Suprapubic skin (tissue), 4 donors: ENCODE measurements at places on chromosomes 6 and 20. TPM values are rescaled to one million over a fixed set of nuclear protein-coding genes. Genes with fewer than 3 reads are reported as not detected.

DNA sequence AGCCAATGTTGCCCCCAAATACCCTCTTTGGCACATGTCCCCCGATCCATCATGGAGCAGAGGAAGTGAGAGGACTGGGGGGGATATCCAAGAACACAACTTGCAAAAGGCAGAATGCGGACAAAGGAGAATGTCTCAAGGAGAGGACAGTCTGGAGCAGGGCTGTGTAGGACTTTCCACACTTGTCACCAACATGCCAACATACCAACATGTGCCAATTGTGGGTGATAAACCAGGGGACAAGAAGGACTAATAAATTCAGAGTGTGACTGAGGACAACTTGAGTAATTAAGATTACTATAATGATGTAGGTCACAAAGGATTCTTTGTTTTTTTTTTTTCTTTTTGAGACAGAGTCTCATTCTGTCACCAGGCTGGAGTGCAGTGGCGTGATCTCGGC is 8.8 kb downstream of the SLC26A8 start:
- H3K27ac ChIP-seq = no peak overlapping the region
- H3K4me1 ChIP-seq = no peaks in the 10 kb centered on the region
- no peak overlapping the region for H3K4me3 ChIP-seq
- no peaks in the 10 kb centered on the region for H3K36me3 ChIP-seq
- H3K27me3 ChIP-seq = no peaks in the 10 kb centered on the region
- DNase-seq = no peak

DNA sequence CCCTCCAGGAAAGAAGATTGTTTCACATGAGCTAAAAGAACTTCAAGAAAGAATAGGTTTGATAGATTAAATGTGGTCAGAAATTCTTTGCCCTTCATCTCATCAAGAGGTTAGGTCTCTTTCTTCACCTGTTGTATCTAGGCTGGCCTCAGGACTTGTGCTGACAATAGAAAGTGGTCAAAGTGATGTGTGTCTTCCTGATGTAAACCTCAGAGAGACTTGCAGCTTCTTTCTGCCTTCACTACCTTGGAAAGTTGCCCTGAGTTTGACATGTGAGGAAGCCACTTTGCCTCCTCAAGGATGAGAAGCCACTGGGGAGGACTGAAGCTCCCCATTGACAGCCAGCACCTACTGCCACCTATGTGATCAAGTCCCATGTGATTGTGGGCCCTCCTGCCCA is 46.3 kb downstream of the TBPL1 start:
- H3K36me3 ChIP-seq = no peaks in the 10 kb centered on the region
- H3K27ac ChIP-seq = no peak overlapping the region
- no peaks in the 10 kb centered on the region for H3K27me3 ChIP-seq
- no peak for DNase-seq
- H3K4me3 ChIP-seq = no peak overlapping the region

Gene C20orf204
- 1.1 TPM for total RNA-seq

Gene DEF6
- 99.9 TPM for total RNA-seq

GRCh38 chr6:23349521-23350147 is 776.4 kb upstream of the NRSN1 start:
- no peak overlapping the region for H3K4me3 ChIP-seq
- H3K36me3 ChIP-seq = no peaks in the 10 kb centered on the region
- H3K27me3 ChIP-seq = no peaks in the 10 kb centered on the region
- DNase-seq = no peak
- no peak overlapping the region for H3K27ac ChIP-seq

Gene EPPIN
- not detected for total RNA-seq

Gene NOX3
- not detected for total RNA-seq

DNA sequence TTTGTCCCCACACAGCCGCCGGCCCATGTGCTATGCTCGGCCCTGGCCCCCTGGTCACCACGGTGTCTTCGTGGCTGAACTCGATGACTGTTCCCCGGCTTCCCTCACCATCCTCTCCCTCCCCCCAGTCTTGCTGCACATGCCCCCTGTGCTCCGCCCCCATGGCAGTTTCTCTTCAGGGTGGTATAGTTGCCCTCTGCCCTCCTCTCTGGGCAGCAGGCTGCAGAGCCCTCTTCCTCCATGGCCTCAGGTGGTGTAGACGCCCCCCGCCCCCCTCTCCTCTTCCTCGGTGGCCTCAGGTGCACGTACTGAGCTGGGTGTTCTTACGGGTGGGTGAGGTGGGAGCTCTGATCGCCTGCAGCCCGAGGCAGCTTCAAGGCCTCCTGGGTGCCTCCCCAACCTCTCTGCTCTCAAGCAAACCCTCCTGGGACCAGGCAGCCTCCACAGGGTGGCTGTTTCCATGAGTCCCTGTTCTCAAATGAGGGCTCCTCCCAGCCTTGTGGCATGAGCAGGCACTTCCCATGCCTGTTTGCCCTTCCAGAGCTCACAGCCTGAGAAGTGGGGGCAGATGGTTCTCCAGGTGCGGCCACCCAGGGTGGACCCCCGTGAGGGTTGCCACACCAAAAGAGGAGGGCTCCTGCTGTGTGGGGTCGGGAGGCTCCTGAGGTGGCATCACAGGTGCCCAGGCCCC is 24.8 kb downstream of the COL20A1 start:
- no peaks in the 10 kb centered on the region for H3K4me1 ChIP-seq
- no peak for DNase-seq
- H3K4me3 ChIP-seq = no peak overlapping the region
- peaks cover 64% of the 10 kb centered on the region for H3K27me3 ChIP-seq
- no peaks in the 10 kb centered on the region for H3K36me3 ChIP-seq
- no peak overlapping the region for H3K27ac ChIP-seq

GRCh38 chr6:70051197-70052124 is 185.1 kb downstream of the COL19A1 start:
- H3K4me3 ChIP-seq = no peak overlapping the region
- H3K27me3 ChIP-seq = no peaks in the 10 kb centered on the region
- no peaks in the 10 kb centered on the region for H3K36me3 ChIP-seq

GRCh38 chr20:4159765-4160490 is 144.6 kb upstream of the RNF24 start:
- H3K27me3 ChIP-seq = no peaks in the 10 kb centered on the region
- H3K4me1 ChIP-seq = peaks cover 36% of the 10 kb centered on the region
- H3K27ac ChIP-seq = no peak overlapping the region

- H3K4me1 ChIP-seq = no peaks in the 10 kb centered on the region
- H3K36me3 ChIP-seq = no peaks in the 10 kb centered on the region
- H3K4me3 ChIP-seq = no peak overlapping the region
- no peak overlapping the region for H3K27ac ChIP-seq
- H3K27me3 ChIP-seq = no peaks in the 10 kb centered on the region
- DNase-seq = no peak
These were observed 16.1 kb upstream of the ZNF292 start for GRCh38 chr6:87139236-87139635.

GRCh38 chr6:75579951-75580350 is 21.7 kb upstream of the SENP6 start:
- no peak overlapping the region for H3K4me3 ChIP-seq
- H3K27ac ChIP-seq = no peak overlapping the region
- H3K36me3 ChIP-seq = no peaks in the 10 kb centered on the region

GRCh38 chr6:54053881-54054391 is 57.3 kb upstream of the MLIP start:
- peaks cover 12% of the 10 kb centered on the region for H3K4me1 ChIP-seq
- no peaks in the 10 kb centered on the region for H3K36me3 ChIP-seq
- H3K27me3 ChIP-seq = no peaks in the 10 kb centered on the region
- H3K4me3 ChIP-seq = no peak overlapping the region

DNA sequence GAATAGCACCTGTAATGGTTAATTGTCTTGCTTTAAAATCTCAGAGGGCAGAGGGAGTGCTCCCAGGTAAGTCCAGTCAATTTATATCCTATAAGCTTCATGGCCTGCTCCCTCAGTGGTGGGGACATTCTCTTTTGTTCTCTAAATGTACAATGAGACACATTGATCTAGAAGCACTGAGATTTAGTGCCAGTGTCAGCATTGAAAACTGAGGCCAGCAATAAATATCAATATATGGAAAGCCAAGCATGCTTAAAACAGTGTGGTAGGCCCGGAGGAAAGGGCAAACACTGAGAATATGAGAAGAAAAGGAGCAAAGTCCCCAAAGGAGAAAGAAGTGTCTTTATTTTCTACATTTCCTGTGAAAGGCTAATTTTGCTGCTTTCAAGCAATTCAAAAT is 68.4 kb upstream of the CCN2 start:
- DNase-seq = no peak
- H3K27me3 ChIP-seq = no peaks in the 10 kb centered on the region
- H3K4me1 ChIP-seq = no peaks in the 10 kb centered on the region

GRCh38 chr6:42260972-42261371 is 43.3 kb upstream of the MRPS10 start:
- no peak for DNase-seq
- no peaks in the 10 kb centered on the region for H3K27me3 ChIP-seq
- H3K36me3 ChIP-seq = peaks cover 26% of the 10 kb centered on the region
- peak overlapping the region; percentile 57 for H3K27ac ChIP-seq

Gene CYB5R4
- 4.7 TPM for total RNA-seq

DNA sequence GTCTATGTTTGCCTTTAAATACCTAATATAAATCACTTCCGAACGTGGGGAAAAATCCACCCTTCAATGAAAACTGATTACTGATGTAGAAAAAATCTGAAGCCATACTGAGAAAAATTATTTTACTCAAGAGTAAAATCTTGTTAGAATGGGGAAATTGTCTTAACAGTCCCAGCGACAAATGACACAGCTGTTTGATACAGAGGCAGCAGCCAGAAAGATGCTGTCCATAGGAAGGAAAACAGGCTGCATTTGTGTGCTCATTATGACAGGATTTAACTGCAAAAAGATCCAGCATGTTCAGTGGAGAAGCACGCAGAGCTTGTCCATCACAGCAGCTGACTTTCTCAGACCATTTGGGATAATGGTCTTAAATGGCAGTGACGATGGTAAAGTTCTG is 443.0 kb downstream of the TFAP2B start:
- H3K4me3 ChIP-seq = no peak overlapping the region
- no peaks in the 10 kb centered on the region for H3K4me1 ChIP-seq
- no peaks in the 10 kb centered on the region for H3K27me3 ChIP-seq
- no peak overlapping the region for H3K27ac ChIP-seq
- no peaks in the 10 kb centered on the region for H3K36me3 ChIP-seq

DNA sequence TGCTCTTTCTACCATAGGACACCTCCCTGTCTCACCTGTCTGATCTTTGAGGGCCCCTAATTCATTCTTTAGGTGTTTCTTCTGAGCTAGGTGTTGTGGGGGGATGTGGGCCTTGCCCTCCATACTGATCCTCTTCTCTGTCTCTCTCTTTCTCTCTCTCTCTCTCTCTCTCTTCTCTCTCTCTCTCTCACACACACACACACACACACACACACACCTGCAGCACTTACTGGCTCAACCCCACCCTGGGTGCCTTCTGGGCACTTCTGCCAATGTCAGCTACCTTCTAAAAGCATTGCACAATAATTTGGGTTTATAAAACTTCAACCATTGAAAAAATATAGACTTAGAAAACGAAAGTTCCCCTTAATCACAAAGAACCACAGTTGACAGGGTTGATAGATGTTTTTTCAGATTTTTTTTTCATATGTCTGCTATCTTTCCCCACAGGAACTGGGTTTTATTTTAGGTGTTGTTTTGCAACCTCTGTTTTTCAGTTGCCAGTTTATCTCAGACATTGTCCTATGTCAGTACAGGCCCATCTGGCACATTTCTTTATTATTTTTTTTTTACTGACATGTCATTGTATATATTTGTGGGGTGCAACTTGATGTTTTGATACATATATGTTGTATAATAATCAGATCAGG is 28.1 kb downstream of the PKIG start:
- H3K27ac ChIP-seq = peak overlapping the region; percentile 53
- no peak for DNase-seq
- H3K4me3 ChIP-seq = no peak overlapping the region
- H3K27me3 ChIP-seq = no peaks in the 10 kb centered on the region
- H3K4me1 ChIP-seq = peaks cover 28% of the 10 kb centered on the region

DNA sequence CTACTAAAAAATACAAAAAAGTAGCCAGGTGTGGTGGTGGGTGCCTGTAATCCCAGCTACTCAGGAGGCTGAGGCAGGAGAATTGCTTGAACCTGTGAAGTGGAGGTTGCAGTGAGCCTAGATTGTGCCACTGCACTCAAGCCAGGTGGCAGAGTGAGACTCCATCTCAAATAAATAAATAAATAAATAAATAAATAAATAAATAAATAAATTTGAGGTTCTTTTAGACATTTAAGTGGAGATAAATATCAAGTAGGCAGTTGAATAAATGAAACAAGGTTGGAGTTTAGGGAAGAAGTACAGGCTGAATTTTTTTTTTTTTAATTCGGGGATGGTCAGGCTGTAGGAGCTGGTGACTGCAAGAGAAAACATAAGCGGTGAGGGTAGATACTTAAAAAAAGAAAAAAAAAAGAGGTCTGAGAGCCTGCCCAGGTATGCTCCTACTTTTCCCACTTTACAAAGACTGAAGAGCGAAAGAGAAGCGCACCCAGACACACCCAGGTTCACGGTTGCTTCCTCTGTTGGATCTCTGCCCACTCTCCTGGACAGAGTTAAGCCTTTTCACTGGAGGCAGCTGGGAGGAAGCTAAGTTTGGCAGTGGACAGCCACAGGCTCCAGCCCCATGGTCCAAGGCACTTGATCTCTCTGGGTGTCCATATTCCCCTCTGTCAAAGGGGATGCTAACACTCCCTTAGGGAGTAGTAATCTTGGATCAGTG is 100.9 kb upstream of the PRDM1 start:
- no peaks in the 10 kb centered on the region for H3K36me3 ChIP-seq
- no peak overlapping the region for H3K4me3 ChIP-seq
- no peak for DNase-seq
- H3K27me3 ChIP-seq = peaks cover 23% of the 10 kb centered on the region
- H3K27ac ChIP-seq = no peak overlapping the region

Gene TBPL1
- 15.2 TPM for total RNA-seq

GRCh38 chr6:113172531-113172966 is 684.6 kb upstream of the MARCKS start:
- no peak for DNase-seq
- no peaks in the 10 kb centered on the region for H3K36me3 ChIP-seq
- no peak overlapping the region for H3K27ac ChIP-seq
- H3K4me3 ChIP-seq = no peak overlapping the region
- H3K4me1 ChIP-seq = no peaks in the 10 kb centered on the region
- no peaks in the 10 kb centered on the region for H3K27me3 ChIP-seq

Gene MUC21
- total RNA-seq = not detected

- no peak overlapping the region for H3K4me3 ChIP-seq
- H3K27me3 ChIP-seq = no peaks in the 10 kb centered on the region
- H3K27ac ChIP-seq = no peak overlapping the region
- H3K4me1 ChIP-seq = peaks cover 19% of the 10 kb centered on the region
- H3K36me3 ChIP-seq = no peaks in the 10 kb centered on the region
These were observed 92.8 kb downstream of the ARID1B start for GRCh38 chr6:156869980-156870398.

DNA sequence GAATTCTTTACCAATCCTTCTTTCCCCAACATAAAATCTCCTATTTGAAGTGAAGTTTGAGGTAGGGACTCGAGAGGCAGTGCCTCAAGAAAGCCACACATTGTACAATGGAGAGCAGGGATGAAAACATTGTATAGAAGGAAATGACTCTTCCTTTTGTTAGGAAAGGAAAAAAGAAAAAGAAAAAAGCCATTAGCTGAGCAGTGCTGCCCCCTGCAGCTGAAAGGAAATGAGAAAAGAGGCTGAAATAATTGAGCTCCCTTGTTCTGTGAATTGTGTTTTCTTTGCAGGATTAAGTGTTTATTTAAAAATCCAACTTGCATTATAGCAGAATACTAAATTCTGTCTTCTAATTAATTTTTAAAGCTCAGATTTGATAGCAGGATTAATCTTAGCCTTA is 162.9 kb upstream of the SASH1 start:
- H3K27ac ChIP-seq = no peak overlapping the region
- H3K4me3 ChIP-seq = no peak overlapping the region
- H3K4me1 ChIP-seq = no peaks in the 10 kb centered on the region
- H3K36me3 ChIP-seq = no peaks in the 10 kb centered on the region
- no peak for DNase-seq

Gene UST
- total RNA-seq = 16.7 TPM

Gene TRIM10
- total RNA-seq = 1.6 TPM

Gene MAS1L
- not detected for total RNA-seq

Gene KIF16B
- total RNA-seq = 64.0 TPM

Gene SUMO4
- total RNA-seq = 1.0 TPM
